ENCODE measurements at places on chromosomes 4 and X.
A peak's percentile ranks its signal among the peaks of the same experiment; 100 is the strongest.

GRCh38 chrX:145405012-145405411 is 157.7 kb downstream of the SPANXN1 start:
- DNase-seq = no peak

DNA sequence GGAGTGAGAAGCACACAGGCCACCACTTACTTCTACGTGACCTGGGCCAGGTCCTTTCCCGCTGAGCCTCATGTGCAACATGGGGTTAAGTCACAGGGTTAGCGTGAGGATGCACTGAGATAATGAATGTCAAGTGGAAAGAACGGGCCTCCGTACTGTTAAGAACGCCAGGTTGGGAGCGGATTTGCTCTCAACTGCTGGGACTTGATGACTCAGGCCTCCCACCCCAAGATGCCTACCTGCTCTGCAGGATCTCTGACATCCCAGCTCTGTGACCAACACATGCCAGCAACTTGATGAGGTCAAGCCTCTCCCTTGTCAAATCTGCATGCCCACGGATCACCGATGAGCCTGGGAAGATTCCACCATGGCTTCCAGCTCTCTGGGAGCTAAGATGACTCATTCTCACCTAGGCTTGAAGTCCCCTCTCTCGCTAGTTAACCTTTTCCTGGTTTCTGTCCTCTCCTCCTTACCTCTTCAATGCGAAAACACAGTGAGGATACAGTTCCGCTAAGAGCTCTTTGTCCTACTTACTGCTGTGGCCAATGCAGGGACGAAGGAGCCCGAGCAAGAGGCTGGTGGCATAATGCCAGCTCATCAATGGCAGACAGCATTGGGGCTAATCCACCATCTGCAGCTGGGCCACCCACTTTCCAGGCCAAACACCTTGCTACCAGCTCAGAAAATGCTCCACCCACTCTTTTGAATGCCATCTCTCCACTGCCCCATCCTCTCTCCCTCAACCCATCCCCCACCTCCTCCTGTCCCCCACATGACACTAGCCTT is 67.6 kb downstream of the PJA1 start:
- DNase-seq = no peak

- DNase-seq = peak; percentile 79
Observed at GRCh38 chr4:185112104-185112503, 31.0 kb upstream of the SLC25A4 start.

DNA sequence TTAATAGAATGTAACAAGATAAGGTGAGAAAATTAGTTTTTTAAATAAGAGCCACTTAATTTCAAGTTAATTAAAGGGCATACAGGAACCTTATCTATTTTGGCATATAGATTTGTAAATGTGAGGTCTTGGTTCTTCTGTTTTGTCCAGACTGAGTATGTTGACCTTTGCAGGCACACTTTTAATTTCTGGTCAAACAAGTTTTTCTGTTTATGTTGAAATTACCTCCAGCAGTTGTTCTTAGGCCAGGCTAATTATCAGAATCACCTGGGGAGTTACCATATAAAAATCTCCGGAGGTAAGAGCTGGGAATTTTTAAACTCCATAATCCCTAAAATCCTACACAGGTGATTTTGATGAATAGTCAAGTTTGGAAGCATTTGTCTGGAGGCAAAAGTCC is 227.4 kb upstream of the ANKRD50 start:
- no peak for DNase-seq

GRCh38 chr4:153275380-153276276 is 68.9 kb upstream of the MND1 start:
- DNase-seq = no peak

Data from adrenal gland (tissue), 19 donors.